ENCODE measurements at places on chromosomes 13 and 19.

DNA sequence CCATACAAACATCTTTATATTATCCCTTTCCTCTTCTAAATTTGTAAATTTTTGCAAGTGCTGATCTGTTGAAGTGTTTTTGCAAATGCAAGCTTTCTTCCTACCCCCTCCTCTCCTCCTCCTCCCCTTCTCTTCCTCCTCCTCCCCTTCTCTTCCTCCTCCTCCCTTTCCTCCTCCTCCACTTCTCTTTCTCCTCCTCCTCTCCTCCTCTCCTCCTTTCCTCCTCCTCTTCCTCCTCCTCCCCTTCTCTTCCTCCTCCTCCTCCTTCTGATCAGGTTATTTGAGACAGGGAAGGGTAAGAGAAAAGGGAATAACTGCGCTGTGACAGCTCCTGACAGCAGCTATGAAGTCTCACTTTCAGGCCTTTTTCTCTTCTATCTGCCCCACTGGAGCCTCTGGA, 8.9 kb downstream of the TNFSF13B start:
- DNase-seq = no peak

- DNase-seq = no peak
Observed at GRCh38 chr19:13665125-13665905, 99.0 kb upstream of the MRI1 start.

DNA sequence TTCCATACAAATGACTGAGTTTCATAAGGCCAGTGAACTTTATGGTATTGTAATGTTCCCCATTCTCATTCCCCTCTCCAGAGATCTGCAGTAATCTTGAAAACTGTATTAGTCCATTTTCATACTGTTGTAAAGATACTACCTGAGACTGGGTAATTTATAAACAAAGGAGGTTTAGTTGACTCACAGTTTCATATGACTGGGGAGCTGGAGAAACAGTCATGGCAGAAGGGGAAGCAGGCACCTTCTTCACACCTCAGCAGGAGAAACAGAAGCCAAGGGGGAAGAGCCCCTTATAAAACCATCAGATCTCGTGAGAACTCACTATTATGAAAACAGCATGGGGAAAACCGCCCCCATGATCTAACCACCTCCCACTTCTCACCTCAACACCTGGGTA, 318.7 kb upstream of the KLF12 start:
- DNase-seq = no peak

- no peak for DNase-seq
Observed at GRCh38 chr13:54845351-54845965, 1816.8 kb downstream of the OLFM4 start.

DNA sequence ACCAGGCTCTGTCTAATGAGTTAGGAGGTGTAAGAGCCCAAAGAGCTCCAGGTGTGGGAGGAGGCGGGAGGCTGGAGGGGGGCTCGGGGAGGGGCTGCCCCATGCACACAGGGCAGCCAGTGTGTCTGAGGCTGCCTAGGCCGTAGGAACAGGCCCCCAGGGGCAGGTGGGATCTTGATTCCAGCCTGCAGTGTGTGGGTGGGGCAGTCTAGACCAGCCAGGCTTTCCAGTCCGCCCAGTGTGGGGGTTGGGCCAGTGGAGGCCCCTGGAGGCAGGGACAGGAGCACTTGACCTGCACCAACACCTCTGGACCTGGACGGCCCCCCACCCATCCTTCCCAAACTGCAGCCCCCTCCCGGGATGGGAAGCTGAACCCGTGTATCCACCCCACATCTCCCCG, 5.4 kb upstream of the CAMSAP3 start:
- DNase-seq = peak; percentile 47

DNA sequence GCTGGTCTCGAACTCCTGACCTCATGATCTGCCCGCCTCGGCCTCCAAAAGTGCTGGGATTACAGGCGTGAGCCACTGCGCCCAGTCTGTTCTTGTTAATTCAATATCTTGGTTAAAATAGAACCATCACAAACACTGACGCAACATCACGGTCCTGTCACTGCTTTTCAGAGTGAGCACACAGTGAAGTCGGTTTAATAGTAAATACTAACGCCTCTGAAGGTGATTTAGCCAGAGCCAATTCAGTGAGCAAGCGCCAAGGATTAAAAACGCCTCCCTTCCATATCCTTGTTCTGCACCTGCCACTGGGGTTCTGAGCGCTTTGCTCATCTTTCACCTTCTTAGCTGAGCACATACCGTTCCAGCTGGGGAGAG, 30.3 kb downstream of the LAMP1 start:
- no peak for DNase-seq

- DNase-seq = no peak
Observed at GRCh38 chr19:47215581-47215980, 15.4 kb downstream of the BBC3 start.

- DNase-seq = no peak
Observed at GRCh38 chr13:90751026-90751425, 596.5 kb upstream of the MIR17HG start.

DNA sequence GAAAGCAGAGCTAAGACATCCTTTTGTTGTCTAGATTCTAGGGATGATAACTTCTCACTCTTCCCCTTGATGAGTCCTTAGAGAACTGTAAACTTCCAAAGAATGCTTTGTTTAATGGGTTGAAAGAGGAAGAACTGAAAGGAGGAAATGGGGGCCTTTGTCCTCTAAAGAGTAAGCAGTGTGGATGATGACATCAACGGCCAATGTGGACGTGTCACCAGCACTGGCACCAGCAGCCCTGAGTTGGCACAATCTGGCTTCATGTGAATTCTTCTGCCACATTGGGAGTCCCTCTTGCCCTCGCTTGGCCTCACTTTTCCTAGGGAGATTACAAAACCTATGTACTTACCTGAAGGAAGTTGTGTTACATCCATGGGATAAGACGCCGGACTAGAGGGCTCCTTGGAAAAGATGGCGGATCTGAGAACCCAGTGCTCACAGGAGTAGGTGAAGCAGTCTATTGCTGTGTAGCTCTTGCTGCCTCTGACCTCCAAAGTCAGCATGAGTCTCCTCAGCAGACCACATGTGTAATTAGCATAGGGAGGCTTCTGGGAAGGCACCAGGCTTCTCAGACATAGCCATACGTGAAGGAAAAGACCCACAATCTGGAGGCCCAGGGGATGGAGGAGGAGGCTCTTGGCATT, 62.8 kb downstream of the RGCC start:
- no peak for DNase-seq

DNA sequence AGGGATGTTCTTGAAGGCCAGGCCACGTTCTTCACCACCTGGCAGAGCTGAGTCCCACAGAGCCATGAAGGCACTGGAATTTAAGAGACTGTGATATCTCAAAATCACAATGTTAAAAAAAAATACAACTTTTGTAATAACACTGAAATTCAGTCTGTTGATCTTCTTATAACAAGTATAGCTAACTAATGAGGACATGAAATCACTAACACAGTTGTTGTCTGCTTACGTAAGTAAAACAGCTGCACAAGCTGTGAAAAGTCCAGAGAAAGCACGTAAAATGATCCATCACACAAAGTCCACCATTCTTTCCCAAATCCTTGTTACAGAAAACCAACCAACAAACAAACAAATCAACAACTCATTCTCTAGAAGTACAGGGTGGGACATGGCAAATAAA, 32.9 kb downstream of the FLT3 start:
- no peak for DNase-seq

DNA sequence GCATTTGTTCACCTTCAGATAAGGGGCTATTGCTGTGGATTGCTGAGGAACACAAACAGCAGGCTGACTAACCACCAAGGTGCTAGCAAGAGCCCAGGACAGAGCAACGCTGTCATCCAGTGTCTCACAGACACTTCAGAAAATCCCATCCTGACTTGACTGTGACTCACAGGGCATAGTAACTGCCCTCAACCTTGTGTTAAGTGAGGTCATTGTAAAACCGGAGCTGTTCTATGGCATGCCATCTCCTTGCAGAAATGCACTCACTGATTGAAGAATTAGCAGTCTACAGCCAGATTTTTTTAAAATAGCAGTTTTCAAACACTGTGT, 51.1 kb downstream of the TNFRSF19 start:
- no peak for DNase-seq

DNA sequence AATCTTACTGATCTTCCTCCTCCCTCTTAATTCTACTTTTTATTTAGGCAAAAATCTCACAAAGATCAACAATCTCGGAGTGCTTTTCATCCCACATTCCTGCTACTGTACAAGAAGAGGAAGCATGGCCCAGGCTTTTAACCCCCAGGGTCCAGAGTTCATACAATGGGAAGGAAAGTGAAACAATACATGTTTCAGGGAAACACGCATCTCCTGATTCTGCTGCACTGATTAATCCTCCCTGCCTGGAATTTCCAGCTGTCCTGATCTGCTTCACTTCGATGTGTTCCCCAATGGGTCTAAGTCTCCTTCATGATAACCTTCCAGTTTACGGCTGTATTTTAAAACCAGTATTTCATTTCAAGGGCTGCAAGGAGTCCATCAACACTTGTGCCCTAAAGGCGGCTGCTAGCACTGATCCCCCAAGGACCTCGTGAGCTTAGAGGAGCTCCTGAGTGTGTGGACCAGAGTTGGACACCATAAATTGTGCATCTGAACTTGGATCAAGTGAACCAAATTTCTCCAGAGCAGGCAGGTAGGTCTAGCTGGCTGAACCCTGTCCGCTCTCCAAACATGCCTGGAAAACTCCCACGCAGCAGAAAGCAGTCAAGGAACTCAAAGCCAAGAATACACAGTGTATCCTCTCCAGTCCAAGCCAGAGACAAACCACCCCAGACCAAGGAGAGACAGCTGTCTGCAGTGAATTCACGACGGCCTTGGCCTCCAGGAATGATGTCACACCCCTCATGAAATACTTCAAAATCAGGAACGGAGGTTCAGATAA, 44.3 kb downstream of the COL4A1 start:
- no peak for DNase-seq

DNA sequence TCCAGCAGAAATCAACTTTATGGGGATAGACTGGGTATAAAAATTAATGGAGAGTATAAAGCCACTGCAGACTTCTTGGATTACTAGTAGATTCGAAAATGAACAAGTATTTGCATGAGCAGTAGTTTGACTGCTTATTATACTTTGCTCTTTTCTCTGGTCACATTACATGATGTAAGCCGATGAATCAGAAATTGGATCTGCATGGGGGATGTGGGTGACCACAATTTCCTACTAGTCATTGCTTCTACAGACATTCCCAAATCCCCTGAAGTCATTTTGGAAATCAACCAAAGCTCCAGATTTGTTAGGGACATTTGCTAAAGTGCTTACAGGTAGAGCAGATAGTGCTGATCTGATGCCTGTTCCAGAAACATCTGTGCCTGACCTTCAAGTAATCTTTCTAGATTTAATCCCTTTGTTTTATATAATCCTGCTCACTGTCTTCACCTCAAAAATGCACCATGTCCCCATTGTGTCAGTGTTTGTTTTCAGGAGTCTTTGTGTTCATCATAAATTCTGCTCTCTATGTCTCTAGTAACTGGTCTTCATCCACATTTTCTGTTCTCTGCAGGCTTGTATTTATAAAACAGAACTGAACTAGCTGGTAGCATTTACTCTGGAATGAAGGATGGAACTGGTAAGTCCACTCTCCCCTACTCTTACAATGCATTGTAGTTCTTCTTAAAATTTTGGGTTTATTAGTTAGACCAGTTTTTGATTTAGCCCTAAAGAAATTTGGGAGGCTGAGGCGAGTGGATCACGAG, 201.5 kb upstream of the CSNK1A1L start:
- no peak for DNase-seq

- no peak for DNase-seq
Observed at GRCh38 chr13:95921485-95921884, 131.7 kb downstream of the UGGT2 start.

- DNase-seq = peak; percentile 33
Observed at GRCh38 chr19:5627395-5627904, 4.6 kb downstream of the SAFB start.

- no peak for DNase-seq
Observed at GRCh38 chr19:37698216-37698615, 21.3 kb downstream of the ZNF607 start.

- peak; percentile 65 for DNase-seq
Observed at GRCh38 chr13:48783181-48783630, 129.5 kb downstream of the CYSLTR2 start.

DNA sequence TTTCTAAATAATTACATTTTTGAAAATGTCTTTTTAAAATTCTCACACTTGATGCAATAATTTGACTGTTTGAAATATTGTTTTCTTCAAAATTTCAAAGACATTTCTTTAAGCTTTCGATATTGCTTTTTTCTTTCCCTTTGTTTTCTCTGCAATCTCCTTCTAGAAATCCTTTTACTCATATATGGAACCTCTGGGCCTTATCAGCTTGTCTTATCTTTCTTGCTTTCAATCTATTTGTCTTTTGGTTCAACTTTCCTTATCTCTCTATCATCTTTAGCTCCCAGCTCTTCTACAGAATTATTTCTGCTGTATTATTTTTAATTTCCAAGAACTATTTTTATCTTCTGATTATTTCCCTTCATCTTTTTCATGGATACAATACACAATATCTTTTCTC, 80.7 kb upstream of the DIAPH3 start:
- no peak for DNase-seq

GRCh38 chr19:34997071-34997617, 3.0 kb upstream of the GRAMD1A start:
- no peak for DNase-seq

DNA sequence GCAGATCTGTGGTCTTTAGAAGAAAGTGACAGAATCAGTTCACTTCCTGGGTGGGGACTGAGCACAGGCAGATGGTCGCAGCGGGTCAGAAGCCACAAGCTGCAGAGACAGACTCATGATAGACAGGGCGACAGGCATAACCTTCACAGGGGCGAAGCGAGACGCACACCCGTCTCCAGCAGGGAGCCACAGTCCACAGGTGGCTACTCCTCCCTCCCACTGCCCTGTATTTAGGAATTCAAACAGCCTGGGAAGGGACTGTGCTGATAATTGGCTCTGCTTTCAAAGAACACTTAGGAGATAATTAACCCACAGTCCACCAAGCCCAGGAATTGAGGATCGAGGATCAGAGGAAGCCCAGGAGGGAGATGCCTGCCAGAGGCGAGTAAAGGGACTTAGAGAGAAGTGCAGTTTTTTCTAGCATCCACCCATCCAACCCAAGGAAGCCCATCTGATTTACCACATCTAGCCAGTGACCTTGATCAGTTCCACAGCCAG, 23.2 kb downstream of the RFX2 start:
- no peak for DNase-seq

- DNase-seq = no peak
Observed at GRCh38 chr13:112132142-112132541, 65.2 kb downstream of the SOX1 start.

- no peak for DNase-seq
Observed at GRCh38 chr19:48660852-48661710, 11.7 kb downstream of the NTN5 start.
